ENCODE measurements at places on chromosomes 3 and 15.

GRCh38 chr3:122356402-122356801, 26.6 kb downstream of the MIX23 start:
- DNase-seq, result no peak

GRCh38 chr15:68385671-68386586, 46.0 kb downstream of the ITGA11 start:
- no peak for DNase-seq

- no peak for DNase-seq
Measured at GRCh38 chr3:60617188-60617587, 634.1 kb downstream of the FHIT start.

- DNase-seq, result no peak
Measured at GRCh38 chr15:47857776-47858167, 140.5 kb downstream of the SEMA6D start.

- DNase-seq, result no peak
Measured at GRCh38 chr3:40550167-40550566, 25.4 kb downstream of the ZNF621 start.
